Foreskin melanocyte (primary cell): ENCODE measurements at places on chromosomes 4 and X.
A peak's percentile ranks its signal among the peaks of the same experiment; 100 is the strongest.

DNA sequence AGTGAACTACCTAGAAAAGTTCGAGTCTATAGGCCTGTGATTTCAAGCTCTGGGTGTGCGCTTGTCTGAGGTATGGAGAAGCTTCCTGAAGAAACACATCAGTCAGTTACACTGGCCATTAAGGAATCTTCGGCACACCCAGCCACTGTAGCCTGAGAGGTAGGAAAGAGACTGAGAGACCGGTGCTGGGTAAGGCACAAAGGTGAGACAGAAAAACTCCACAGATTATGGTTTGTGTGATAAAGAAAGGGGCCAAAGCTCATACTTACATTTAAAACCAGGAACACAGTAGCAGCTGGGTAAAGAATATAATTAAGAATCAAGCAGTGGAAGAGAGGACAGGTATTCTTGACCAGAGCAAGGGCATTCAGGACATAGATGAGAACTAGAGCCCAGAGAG, 74.8 kb upstream of the TTC29 start:
- no peak for DNase-seq

DNA sequence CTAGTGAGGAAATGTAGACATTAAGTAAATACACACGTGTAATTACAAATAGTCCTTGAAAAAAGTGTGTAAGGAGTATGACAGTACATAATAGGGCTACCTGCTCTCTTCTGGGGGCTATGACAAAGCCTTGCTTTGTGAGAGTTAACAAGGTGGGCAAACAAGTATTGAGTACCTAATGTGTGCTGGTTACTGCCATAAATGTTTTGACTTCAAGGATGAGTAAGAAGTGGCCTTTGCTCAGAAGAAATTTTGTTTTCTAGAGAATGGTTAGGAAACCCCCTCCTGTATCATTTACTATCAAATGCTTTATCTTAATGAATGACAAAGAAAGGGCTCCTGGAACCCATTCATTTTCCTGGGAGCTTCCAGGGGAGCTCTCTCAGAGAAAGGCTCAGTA, 167.0 kb upstream of the CASK start:
- no peak for DNase-seq

DNA sequence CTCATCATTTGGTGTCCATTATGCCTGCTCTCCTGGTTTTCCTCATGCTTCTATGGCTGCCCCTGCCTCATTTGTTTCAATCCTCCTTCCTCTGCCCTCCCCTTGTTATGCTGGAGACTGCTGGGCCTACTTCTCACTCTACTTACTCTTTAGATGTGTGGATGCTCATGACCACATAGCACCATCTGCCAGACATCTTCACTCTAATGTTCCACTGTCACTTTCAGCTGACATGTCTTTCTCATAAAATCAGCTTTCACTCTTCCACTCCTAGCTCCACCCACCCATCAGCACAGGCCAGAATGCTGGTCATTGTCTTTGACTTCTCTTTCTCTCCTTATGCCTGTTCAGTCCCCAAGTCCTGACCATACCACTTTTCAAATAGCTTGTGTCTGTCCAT, 86.8 kb downstream of the REPS2 start:
- no peak for DNase-seq

GRCh38 chrX:114028907-114029662, 554.8 kb upstream of the HTR2C start:
- no peak for DNase-seq

- no peak for DNase-seq
These were observed 107.5 kb downstream of the GUCY2F start for GRCh38 chrX:109374262-109374960.

DNA sequence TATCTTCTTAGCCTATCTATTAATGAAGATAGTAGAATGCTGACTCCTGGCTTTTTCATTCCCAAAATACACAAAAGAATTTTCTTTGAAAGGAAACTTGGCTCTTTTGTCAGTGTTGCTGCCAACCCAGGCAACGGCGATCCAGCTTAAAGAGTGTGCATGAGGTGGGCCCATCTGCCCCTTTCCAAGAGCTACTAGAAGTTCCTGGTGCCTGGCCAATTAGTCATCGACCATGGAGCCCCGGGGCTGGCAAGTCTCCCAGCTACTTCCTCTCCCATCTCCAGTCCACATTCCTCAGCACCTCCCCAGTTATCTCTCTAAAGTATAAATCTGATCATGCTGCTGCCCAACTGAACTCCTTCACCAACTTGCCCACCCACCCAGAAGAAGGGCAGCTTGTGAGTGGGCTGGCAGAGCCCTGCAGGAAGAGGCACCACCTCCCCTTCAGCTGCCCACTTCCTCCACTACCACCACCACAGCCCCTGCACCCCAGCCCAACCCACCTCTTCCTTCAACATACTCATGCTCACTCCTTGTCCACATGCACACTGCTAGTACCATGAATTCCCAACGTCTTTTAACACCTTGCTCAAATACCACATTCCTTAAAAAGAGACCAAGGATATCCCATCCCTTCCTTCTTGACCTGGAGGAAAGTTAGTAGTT, 158.2 kb upstream of the MAP3K15 start:
- DNase-seq, result peak; percentile 70

GRCh38 chr4:53510321-53510720, 81.0 kb downstream of the LNX1 start:
- no peak for DNase-seq

GRCh38 chr4:179195887-179196286, 1753.7 kb upstream of the AGA start:
- no peak for DNase-seq

DNA sequence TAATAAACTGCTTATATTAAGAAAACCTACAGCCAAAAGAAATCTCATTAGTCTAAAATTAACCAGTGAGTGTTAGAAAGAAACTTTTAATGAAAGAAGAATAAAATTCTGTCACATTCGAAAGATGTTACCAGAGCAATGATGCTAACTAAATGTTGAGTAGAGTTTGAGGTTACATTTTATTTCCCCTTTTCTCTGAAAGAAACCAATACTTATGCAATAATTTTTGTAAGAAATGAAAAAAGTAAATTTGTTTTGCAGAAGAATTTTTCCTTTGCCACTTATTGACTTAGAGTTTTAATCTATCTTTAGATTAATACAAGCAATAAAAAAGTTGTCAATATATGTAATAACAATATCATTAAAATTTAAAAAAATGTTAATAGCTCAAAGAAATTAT, 574.0 kb upstream of the GALNTL6 start:
- no peak for DNase-seq

DNA sequence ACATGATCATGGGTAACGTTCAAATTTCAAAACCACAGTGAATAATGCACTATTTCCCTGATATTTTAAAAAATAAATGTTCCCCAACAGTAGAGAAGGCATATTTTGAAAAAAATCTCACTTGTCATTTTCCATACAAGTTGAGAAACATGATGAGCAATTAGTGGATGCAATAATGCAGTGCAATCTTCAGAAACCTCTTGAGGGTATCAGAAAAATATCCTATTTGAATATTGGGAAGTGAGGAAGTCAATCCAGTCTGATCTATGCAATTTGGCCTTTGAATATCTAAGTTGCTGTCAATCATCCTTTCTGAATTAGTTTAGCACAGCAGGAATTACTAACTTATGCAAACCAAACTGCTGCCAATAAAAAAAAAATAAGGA, 776.8 kb downstream of the PCDH18 start:
- no peak for DNase-seq

GRCh38 chr4:8219236-8219635, 20.1 kb downstream of the SH3TC1 start:
- no peak for DNase-seq

DNA sequence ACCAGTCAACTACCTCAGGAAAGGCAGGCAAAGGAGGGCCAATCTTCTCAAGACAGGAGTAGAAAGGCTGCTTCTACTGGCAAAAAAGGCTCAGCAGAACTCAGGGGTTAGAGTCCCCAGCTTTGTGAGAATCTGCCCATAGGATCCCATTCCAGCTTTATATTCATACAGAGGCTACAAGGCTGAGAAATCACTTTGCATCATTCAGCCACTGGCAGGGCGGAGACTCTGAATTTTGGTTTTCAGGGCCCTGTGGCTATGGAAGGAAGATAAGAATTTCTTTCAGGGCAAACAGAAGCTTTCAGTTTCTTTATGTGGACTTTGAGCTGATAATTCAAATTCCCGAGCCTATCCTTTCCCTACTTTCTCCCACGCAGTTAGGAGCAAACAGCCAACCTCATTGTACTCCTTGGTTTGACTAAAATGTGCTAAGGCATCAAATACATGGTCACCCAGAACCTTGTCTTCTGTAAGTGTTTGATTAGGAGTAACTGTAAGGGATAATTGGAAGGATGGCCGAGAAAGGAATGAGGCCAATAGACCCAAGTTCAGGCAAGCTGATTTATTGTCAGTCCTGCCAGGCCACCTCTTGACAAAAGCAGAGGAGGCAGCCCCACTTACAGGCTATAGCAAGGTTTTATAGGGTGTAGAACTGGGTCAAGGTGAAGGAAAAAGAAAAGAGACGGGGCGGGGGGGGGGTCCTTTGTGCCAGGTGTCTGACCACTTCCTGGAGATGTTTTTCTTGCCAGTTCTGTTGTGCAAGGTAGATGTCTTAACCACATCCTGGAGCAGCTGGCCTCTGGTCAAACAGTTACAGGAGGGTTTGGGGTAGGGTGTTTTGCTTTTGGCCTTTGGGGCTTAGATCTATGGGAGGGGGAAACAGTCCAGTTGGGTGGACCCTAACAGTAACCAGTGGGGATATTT, 165.3 kb upstream of the PPP1R2C start:
- DNase-seq, result no peak

- no peak for DNase-seq
These were observed 1025.0 kb upstream of the PCDH10 start for GRCh38 chr4:132123870-132124623.

DNA sequence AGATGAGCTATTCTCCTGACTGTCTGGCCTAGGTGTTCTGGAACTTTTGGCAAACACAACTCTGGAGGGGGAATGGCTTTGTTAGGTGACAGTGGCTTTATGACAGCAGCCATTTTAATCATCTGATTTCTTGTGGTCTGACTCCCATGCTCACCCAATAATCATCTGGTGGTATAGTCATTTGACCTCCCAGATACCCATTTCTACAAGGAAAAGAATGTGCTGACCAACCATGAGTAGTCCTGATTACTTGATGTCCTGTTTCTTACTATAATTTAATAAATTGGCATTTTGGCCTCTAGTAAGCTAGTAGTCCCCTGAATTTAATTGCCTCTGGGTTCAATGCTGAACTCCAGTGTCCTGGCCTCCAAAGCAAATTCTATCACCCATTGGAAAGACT, 109.9 kb upstream of the DUSP21 start:
- no peak for DNase-seq

DNA sequence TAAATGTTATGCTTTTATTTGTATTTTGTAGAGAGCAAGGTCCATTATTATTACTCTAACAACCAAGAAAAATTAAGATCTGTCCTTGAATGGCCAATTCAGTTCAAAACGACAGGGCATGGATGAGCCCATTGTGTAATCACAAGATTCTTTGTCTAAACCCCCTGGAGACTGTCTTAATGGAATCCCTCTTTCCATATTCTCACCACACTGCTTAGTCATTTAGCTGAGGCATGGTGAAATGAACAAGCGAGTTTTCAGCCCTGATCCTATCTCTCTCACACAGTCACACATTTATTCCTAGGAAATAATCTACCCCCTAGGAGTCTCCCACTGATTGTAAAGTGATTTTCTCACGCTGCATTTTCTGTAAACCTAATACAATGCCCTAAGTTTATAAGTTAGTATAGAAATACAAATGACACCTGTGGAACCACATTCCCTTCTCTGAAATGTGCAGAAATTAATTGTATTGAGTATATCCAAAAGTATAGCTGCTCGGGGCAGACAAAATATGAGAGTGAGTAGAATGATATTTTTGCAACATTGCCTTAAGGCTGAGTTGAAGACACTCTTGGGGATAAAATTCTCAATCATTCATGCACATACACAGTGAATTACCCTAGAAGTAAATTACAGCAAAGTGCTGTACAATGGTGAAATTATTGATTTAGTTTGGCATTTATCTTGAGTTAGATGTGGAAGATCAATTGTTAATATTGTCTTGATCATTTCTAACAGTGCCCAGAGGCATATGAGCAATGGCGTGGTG, 119.7 kb upstream of the PCDH7 start:
- peak; percentile 96 for DNase-seq
